ENCODE measurements at places on chromosomes 6 and 20.

DNA sequence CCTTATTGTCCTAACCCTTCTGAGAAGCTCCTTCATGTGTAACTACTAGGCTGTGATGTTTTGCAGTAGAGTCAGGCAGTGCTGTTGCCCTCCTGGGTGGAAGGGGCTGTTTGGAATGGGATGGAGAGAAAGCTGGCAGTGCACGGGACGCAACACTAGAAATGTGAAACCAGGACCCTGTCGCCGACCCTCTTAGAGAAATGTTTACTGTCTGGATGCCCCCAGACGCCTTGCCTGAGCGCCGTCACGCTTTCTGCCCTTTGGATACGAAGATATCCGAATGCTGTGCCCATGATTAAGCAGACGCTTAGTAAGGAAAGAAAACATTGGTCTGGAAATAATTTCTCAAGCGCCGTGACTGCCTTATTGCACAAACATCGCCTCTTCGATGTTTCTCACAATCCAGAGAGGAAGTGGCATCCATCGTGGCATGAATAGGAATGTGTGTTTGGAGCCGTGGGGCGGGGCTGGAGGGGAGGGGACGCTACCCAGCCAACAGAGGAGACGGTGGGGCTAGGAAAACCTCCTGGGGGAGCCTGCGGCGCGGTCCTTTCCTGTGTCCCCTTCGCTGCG lies 661 bp upstream of the PPP1R14C start:
- no peak for DNase-seq

DNA sequence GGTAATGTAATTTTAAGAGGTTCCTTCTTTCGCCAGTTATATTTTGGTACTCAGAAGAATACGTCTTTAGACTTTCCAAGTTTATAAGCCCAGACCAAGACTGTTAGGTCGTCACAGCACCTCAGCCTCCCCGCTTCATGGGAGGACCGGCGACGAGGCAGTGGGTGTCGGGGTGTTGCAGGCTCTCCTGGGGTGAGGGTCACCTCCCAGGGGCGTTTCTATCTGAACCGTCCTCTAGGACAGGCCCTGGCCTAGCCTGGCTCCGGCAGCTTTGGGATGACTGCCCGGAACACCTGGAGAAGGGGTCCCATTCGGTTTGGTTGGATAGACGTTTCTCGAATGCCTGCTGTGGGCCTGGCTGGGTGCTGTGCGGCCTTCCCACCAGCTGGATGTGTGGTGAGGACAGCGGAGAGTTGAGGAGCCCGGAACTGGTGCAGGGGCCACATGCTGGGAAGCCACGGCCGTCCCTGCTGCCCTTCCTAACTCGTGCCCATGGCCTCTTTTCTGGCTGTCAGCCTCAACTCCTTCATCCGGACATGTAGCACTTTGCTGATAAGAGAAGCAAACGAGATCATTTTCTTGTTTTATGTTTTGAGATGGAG lies 1.1 kb downstream of the OSBPL2 start:
- DNase-seq: no peak

- DNase-seq: peak; percentile 51
Observed at GRCh38 chr20:3420211-3420707, 12.8 kb upstream of the DNAAF9 start.

DNA sequence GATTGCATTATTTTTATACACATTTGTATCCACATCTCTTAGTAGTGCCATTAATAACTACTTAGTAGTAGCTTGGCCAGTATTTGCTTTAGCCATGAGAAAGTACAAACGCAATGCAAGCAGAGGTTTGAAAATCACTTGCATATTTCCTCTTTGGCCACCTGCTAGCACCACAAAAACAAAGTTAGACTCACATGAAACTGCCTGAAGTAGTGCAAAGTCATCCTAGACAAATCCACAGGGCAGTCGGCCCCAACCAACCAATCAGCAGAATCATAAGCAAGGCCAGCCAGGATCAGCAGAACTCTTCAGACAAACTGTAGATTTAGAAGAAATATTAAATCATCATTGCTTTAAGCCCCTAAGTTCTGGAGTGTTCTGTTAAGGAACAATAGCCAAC lies 135.2 kb upstream of the VGLL2 start:
- DNase-seq: no peak

DNA sequence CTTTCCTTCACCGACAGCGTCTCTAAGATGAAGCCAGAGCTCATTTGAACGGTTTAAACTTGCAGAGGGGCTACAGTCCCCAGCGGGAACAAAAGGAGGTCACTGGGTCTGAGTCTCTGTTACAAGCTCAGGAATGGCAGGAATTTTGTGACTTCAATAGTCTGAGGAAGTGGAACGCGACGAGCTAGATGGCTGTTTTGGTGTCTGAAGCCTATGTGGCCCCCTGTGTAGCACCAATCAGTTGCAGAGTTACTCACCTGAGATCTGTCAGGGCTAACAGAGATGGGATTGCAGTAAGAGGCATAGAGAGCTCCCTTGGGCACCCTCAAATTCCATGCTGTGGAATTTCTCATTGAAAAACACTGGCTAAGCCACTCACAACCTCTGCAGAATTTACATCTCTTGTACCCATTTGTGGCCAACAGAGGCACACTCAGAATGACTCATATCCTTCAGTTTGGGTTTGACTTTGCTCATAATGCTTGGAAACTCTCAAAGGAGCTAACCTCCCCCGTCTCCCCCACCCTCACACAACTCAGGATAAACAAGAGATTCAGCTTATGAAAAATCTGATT lies 7.1 kb upstream of the TCP11 start:
- no peak for DNase-seq

GRCh38 chr20:16201191-16201590 lies 372.1 kb downstream of the KIF16B start:
- no peak for DNase-seq

GRCh38 chr6:49519660-49520059 lies 19.9 kb downstream of the GLYATL3 start:
- DNase-seq: no peak

- no peak for DNase-seq
Observed at GRCh38 chr20:18513208-18513607, 5.5 kb downstream of the SEC23B start.

DNA sequence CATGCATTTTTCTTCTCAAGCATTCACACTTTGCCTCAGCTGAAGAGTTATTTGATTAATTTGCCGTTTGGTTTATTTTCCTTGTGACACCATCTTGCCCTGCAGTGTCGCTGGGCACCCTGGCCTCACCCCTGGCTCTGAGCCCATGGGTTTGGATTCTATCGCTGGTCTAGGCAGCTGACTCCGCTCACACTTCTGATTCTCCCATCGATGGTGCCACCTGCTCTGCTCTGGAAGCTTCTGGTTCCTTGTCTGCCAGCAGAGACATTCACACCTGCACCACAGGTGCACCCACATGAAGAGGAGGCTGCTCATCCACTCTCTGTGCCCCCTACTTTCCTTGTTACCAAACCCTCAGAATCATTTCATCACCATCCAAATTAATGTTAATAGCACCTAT lies 291.6 kb upstream of the CDH4 start:
- no peak for DNase-seq

- DNase-seq: no peak
Observed at GRCh38 chr6:86780923-86781322, 156.4 kb upstream of the HTR1E start.

DNA sequence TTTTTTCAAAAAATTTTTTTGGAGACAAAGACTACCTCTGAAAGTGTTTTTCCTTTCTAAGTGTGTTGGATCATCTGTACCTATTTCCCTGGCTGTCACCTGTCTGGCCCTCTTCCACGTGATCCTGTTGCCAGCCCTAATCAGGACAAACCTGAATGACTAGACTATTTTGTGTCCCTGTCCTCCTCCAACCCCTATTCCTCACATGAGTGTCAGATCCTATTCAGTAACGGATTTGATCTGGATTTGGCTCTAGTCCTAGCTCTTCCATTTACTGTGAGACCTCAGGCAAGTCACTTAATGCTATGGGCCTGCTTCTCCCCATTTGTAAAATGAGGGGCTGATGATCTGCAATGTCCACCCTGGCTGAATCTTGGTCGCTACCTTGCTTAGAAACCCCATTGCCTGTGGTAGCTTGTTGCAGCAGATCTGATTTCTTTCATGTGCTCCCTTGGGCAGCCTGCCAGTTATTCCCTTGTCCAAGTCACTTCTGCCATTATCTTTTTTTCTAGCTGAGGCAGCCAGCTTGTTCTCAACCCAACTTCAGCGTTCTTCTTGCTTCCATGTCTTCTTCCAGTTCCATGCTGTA lies 4.8 kb downstream of the PHF20 start:
- no peak for DNase-seq

GRCh38 chr20:60947819-60948218 lies 304.2 kb upstream of the CDH4 start:
- no peak for DNase-seq

- DNase-seq: no peak
Observed at GRCh38 chr20:34604980-34605788, 46.7 kb downstream of the MAP1LC3A start.

DNA sequence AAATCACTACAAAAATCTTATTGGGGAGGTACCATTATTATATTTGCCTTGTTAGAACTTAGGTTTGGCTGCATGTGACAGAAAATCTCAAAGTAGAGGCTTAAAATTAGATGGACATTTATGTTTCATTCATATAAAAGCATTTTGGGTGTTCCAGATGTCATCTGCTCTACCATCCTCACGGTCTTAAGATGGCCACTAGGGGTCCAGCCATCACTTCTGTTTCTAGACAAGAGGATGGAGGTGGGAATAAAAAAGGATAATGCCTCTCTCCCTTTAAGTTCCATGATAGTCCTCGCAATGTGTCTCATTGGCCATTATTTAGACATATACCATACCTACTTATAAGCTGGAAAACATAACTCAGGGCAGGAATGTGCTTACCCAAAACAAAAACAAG lies 929.5 kb downstream of the KIF16B start:
- no peak for DNase-seq

DNA sequence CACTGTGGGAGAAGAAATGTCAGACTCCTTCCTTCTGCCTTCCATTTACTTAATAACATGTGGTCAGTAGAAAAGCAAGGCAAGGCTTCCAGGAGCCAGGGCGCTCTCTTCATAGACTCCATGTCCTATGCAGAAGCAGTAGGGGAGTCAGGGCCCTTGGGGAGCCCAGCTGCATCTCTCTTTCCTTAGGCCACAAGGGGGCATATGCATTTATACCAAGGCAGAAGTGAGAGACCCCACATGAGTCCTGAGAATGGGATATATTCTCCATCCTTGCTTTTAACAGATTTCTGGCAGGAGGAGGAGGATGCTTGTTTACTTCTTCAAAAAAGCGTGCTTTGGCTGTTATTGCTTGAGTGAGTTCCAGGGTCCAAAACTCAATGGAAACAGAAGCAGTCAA lies 198.5 kb downstream of the HIVEP2 start:
- peak; percentile 58 for DNase-seq

- no peak for DNase-seq
Observed at GRCh38 chr6:52409499-52409898, 10.6 kb upstream of the EFHC1 start.

GRCh38 chr6:158175111-158175510 lies 7.0 kb downstream of the GTF2H5 start:
- DNase-seq: no peak

GRCh38 chr6:168131464-168132415 lies 52.7 kb upstream of the FRMD1 start:
- DNase-seq: no peak

- DNase-seq: peak; percentile 91
Observed at GRCh38 chr6:41073203-41073967, 611 bp downstream of the NFYA start.

DNA sequence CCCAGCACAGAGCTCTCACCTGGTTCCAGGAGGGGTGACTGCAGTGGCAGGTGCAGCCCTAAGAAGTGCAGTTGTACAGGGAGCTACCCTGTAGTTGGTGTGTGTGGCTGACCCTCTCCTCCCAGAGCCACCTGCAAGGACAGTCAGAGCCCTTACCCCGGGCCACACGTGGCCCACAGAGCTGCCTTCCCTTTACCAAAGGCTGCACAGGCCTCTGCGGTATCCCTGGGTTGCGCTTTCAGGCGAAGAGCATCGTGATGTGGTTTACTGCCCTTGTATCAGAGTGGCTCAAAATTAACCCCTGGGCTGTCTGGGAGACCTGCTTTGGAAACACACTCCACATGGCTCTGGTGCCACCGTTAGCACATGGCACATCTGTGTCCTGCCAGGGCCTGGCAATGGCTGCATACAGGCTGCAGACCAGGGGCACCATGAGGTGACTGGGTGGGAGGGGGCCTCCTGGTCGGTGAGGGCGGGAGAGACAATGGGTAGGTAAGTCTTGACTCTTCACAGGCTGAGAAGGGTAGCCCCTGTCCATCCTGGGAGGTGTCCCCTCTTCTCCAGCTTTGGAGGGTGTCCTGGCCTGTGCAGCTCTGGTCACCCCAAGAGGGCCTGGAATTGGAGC lies 81.5 kb downstream of the CDH4 start:
- no peak for DNase-seq

DNA sequence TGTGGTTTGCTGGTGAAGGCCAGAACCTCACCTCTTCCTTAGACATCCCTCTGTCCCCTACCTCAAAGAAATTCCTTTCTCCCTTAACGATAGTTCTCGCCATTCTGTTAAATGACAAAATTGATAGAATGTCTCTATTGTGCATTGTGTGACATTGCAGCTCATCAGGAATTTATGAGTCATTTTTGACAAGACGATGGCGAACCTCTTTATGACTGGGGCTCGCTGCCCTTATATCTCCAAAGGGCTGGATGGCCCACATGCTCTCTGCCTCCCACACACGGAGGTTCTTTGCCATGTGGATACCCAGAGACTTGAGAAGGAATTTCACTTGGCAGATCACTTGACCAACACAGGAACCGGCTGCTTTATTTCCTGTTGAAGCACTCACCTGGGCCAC lies 66.8 kb upstream of the RPS6KA2 start:
- no peak for DNase-seq

DNA sequence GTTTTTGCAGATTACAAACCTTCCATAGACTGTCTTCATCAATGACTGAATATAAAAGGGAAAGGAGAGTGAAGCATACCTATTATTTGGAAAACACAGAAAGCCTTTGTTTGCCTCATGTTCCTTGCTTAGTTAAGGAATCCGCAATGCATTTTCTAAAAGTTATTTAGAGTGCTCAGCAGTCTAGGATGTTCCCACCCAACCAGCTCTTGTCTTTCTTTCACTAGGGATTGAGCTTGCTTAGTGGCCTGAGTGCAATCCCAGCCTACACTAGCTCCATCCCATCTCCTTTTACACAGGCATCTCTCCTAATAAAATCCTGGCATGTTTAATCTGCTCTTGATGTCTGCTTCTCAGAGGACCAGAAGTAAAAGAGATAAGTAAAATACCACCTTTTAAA lies 850.5 kb upstream of the GJE1 start:
- DNase-seq: no peak

- no peak for DNase-seq
Observed at GRCh38 chr6:38739532-38739931, 24.4 kb downstream of the DNAH8 start.

DNA sequence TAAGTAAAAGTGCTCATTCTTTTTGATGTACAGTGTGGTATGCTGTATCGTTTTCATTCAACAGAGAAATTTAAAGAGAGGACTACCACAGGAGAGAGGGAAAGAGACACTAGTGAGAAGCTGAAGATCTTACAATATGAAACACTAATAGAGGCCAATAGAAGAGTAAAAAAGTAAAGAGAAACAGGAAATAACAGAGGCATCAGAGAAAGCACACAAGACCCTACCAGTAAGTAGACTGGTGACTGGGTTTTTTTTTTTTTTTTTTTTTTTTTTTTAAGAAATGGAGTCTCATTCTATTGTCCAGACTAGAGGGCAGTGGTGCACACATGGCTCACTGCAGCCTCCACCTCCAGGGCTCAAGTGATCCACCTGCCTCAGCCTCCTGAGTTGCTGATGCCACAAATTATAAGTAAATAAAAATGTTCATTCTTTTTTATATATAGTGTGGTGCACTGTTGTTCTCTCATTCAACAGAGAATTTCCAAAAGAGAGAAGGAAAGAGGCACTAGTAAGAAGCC lies 18.8 kb downstream of the ELOVL4 start:
- DNase-seq: no peak
